Osteocyte (in vitro differentiated cells): ENCODE measurements at places on chromosomes 7 and 10.

- peaks cover 1% of the 10 kb centered on the region for H3K4me1 ChIP-seq
- H3K4me3 ChIP-seq, result no peak overlapping the region
- H3K27me3 ChIP-seq, result no peaks in the 10 kb centered on the region
- no peak overlapping the region for H3K27ac ChIP-seq
- DNase-seq, result no peak
- peaks cover 26% of the 10 kb centered on the region for H3K36me3 ChIP-seq
Observed at GRCh38 chr7:77824636-77825035, 26.1 kb downstream of the PHTF2 start.

DNA sequence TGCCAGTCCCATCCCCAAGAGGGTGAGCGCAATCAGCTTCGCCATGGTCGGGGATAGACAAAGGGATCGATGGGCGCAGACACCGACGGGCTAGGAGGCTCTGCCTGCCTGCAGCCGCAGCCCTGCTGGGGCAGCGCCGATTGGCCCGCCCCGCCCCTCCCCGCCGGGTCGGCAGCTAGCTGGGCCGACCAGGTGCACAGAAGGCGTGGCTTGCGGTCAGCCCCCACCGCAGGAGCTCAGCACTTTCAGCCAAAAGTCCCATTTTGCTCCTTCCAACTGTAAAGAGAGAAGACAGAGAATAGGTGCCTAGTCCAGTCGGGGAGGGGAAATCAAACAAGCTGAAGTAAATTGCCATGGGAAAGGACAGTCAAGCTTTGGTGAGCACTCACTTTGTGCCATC lies at the start of gene PON1:
PON1 (minus strand) TSS at position 102 of the 400 bp plus-strand sequence; CDS start at position 45, 57 bp downstream.
- no peak within 1 kb of the TSS for H3K27ac ChIP-seq
- peaks cover 26% of the 10 kb centered on the region for H3K27me3 ChIP-seq
- H3K36me3 ChIP-seq, result no peaks in the 10 kb centered on the region
- no peak for DNase-seq
- no peaks in the 10 kb centered on the region for H3K4me1 ChIP-seq

DNA sequence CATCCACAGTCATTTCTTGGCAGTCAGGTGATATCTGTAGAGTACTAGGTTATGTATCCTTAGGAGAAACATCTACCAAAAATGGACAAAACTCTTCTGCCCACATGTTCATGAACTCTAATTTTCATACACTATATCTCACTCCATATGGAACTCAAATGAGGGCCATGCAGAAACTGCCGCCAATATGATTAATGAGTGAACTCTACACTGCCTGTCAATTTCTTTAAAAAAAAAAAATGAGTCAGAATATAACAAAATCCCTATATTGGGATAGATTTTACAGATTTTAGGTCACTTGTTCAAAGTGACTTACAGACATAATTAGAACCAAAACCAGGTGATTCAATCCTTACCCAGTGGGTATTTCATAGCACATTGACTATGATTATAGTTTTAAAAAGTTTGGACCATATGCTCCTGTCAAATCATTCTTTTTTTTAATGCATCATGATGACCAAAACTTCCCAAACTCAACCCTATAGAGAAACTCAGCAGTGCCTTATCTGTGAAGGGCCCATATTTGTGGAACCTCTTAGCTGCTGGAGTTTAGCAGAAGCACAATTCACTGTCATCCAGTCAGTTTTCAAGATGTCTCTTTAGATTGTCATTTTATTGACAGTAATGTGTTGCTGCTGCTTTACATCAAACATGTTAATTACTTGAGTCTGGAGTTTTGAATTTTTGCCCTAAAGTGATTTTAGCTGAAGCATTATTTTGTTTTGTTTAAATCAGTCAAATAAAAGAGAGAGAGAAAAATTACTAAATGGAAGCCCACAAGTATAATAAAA lies 11.1 kb downstream of the LRRN3 start:
- H3K36me3 ChIP-seq, result no peaks in the 10 kb centered on the region
- H3K27me3 ChIP-seq, result no peaks in the 10 kb centered on the region
- H3K4me1 ChIP-seq, result peaks cover 2% of the 10 kb centered on the region
- H3K27ac ChIP-seq, result no peak overlapping the region
- no peak overlapping the region for H3K4me3 ChIP-seq

GRCh38 chr7:6012355-6013104 lies 3.5 kb downstream of the AIMP2 start:
- peaks cover 26% of the 10 kb centered on the region for H3K36me3 ChIP-seq
- H3K4me3 ChIP-seq, result no peak overlapping the region
- peak overlapping the region; percentile 51 for H3K27ac ChIP-seq

GRCh38 chr7:2980401-2981102 lies 63.1 kb downstream of the CARD11 start:
- H3K27me3 ChIP-seq, result peaks cover 23% of the 10 kb centered on the region
- H3K36me3 ChIP-seq, result no peaks in the 10 kb centered on the region
- no peaks in the 10 kb centered on the region for H3K4me1 ChIP-seq
- DNase-seq, result no peak
- no peak overlapping the region for H3K27ac ChIP-seq

- no peak overlapping the region for H3K4me3 ChIP-seq
- H3K27me3 ChIP-seq, result no peaks in the 10 kb centered on the region
- peaks cover 44% of the 10 kb centered on the region for H3K4me1 ChIP-seq
- H3K36me3 ChIP-seq, result no peaks in the 10 kb centered on the region
- peak overlapping the region; percentile 84 for H3K27ac ChIP-seq
Observed at GRCh38 chr7:103637094-103637493, 191.1 kb upstream of the SLC26A5 start.

- no peak overlapping the region for H3K4me3 ChIP-seq
- H3K27ac ChIP-seq, result no peak overlapping the region
- H3K4me1 ChIP-seq, result no peaks in the 10 kb centered on the region
- H3K27me3 ChIP-seq, result peaks cover 4% of the 10 kb centered on the region
- no peaks in the 10 kb centered on the region for H3K36me3 ChIP-seq
- DNase-seq, result no peak
Observed at GRCh38 chr10:93222876-93223275, 149.2 kb downstream of the CYP26A1 start.

DNA sequence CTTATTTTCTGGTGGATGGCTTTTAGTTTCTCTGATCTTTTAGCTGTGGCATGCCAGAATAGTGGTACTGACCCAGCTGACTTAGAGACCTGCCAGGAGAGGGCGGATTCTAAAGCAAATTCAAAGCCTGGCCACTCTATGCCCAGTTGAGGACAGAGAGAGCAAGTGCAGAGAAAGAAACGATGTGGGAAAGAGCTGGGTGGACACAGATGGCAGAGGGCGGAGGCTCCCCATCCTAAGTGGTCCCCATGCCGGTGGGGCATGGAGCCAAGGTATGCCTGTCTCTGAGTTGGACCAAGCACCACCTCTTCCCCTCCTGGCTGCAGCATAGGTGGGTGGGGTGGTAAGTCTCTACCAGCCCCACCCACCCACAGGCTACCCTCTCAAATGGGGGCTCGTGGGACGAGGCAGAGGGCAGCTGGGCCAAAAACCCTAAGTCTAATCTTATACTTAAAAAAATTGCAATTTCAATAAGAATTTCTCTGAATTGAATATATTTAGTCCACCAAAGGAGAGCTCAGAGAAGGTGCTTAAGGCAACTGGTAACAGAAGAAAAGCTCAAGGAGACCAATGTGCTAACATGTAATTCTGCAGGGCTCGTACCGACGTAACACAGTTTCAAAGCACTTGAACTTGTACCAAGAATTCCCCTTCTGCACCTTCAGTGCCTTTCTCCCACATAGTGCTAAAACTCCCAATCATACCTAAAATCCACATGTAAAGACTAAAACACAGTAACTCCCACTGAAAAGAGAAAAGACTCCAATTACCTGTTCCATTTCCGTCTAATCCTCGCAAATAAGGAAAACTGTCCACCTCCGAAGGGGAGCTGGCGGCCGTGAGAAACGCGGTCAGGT lies 85.7 kb upstream of the NMT2 start:
- H3K27me3 ChIP-seq, result no peaks in the 10 kb centered on the region
- no peak overlapping the region for H3K27ac ChIP-seq
- H3K36me3 ChIP-seq, result peaks cover 4% of the 10 kb centered on the region
- H3K4me3 ChIP-seq, result no peak overlapping the region

DNA sequence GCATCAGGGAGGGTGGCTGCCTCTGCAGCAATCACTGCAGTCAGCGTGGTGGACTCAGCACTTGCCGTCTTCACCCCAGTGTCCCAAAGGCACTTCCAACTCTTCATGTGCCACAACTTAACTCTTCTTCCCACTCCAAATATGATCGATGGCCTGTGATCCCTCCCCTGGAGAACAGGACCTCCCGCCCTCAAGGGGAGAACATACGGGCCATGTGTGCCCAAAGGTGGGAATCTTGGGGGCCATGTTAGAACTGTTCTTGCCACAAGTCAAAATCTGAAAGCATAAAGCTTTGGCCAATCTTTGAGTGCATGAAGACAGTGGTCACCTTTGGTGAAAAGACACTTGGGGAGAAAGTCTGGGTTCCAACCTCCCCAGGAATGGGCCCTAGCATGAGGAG lies 368.5 kb upstream of the MGMT start:
- no peak overlapping the region for H3K4me3 ChIP-seq
- no peaks in the 10 kb centered on the region for H3K27me3 ChIP-seq
- H3K27ac ChIP-seq, result no peak overlapping the region

DNA sequence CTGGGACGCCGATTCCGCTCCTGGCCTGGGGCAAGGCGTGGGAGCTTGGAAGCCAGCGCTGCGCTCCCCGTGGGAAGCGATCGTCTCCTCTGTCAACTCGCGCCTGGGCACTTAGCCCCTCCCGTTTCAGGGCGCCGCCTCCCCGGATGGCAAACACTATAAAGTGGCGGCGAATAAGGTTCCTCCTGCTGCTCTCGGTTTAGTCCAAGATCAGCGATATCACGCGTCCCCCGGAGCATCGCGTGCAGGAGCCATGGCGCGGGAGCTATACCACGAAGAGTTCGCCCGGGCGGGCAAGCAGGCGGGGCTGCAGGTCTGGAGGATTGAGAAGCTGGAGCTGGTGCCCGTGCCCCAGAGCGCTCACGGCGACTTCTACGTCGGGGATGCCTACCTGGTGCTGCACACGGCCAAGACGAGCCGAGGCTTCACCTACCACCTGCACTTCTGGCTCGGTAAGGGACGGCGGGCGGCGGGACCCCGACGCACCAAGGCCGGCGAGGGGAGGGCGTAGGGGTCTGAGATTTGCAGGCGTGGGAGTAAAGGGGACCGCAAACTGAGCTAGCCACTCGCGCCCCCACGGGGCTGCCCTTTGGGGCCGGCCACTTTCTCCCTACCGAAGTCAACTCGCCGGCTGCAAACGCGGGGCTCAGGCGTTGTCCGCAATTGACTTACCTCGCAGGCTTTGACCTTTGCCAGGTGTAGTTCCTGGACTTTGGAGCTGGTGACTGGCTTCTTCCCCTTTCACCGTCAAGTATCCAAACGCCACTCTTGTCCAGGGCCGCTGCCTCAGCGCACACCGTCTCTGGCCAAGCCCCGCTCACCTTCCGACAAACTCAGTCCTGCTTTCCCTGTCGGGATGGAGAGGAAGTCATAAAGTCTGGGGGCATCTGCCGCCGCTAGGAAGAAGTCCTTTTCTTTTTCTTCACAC lies at the start of gene SCIN:
SCIN (plus strand) TSS at position 187 of the 928 bp plus-strand sequence; CDS start at position 254, 67 bp downstream.
- no peak for DNase-seq
- H3K27me3 ChIP-seq, result peaks cover 21% of the 10 kb centered on the region
- H3K4me3 ChIP-seq, result peak within 1 kb of the TSS; percentile 79

GRCh38 chr7:157056246-157056645 lies 45.8 kb upstream of the MNX1 start:
- H3K4me1 ChIP-seq, result no peaks in the 10 kb centered on the region
- H3K36me3 ChIP-seq, result no peaks in the 10 kb centered on the region
- H3K4me3 ChIP-seq, result no peak overlapping the region
- H3K27ac ChIP-seq, result no peak overlapping the region
- peaks cover 17% of the 10 kb centered on the region for H3K27me3 ChIP-seq

DNA sequence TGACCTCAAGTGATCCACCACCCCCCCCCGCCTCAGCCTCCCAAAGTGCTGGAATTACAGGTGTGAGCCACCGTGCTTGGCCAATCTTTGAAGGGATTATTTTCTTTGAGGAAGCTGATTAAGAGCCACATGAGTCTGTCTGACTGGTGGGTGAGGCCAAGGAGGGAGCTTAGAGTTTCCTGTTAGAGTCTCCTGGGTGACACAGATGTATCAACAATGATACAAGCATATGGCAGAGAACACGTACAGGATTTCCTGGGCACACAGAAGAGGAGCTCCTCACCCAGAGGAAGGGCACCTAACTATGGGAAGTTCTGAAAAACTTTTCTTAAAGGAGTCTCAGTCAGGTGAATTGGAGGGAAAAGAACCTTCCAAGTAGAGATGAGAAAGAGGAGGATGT lies 69.4 kb downstream of the GOLGA7B start:
- H3K27me3 ChIP-seq, result peaks cover 54% of the 10 kb centered on the region
- no peak for DNase-seq
- H3K4me3 ChIP-seq, result no peak overlapping the region
- H3K27ac ChIP-seq, result no peak overlapping the region
- peaks cover 5% of the 10 kb centered on the region for H3K4me1 ChIP-seq
- no peaks in the 10 kb centered on the region for H3K36me3 ChIP-seq

GRCh38 chr7:132044247-132044646 lies 487.8 kb upstream of the PODXL start:
- H3K27ac ChIP-seq, result no peak overlapping the region
- H3K27me3 ChIP-seq, result peaks cover 16% of the 10 kb centered on the region
- DNase-seq, result no peak
- H3K4me3 ChIP-seq, result no peak overlapping the region

- H3K27ac ChIP-seq, result no peak overlapping the region
- peaks cover 45% of the 10 kb centered on the region for H3K27me3 ChIP-seq
- H3K4me3 ChIP-seq, result no peak overlapping the region
- no peak for DNase-seq
Observed at GRCh38 chr10:88442716-88443115, 140.4 kb downstream of the RNLS start.

- peak; percentile 84 for DNase-seq
- peak overlapping the region; percentile 78 for H3K27ac ChIP-seq
- H3K4me1 ChIP-seq, result peaks cover 22% of the 10 kb centered on the region
- H3K4me3 ChIP-seq, result peak overlapping the region; percentile 85
- peaks cover 29% of the 10 kb centered on the region for H3K27me3 ChIP-seq
- peaks cover under 1% of the 10 kb centered on the region for H3K36me3 ChIP-seq
Observed at GRCh38 chr7:37920849-37921805, 687 bp downstream of the EPDR1 start.

GRCh38 chr10:84478151-84478550 lies 149.8 kb downstream of the CCSER2 start:
- no peak overlapping the region for H3K27ac ChIP-seq
- no peaks in the 10 kb centered on the region for H3K27me3 ChIP-seq
- no peak overlapping the region for H3K4me3 ChIP-seq
- H3K4me1 ChIP-seq, result peaks cover 3% of the 10 kb centered on the region
- no peak for DNase-seq
- H3K36me3 ChIP-seq, result peaks cover 25% of the 10 kb centered on the region
